Myometrial cell (primary cell): ENCODE measurements at places on chromosomes 16 and 17. TPM values are rescaled to one million over a fixed set of nuclear protein-coding genes. Genes with fewer than 3 reads are reported as not detected.

Gene CCDC43
- 21.0 and 28.4 TPM in 2 replicates for total RNA-seq

Gene ANKS4B
- total RNA-seq: not detected in 2 replicates

Gene CNGB1
- total RNA-seq: not detected in 2 replicates

Gene OR1A1
- total RNA-seq: not detected in 2 replicates
